Osteocyte (in vitro differentiated cells): ENCODE measurements at places on chromosomes 11 and 22. TPM values are rescaled to one million over a fixed set of nuclear protein-coding genes. Genes with fewer than 3 reads are reported as not detected.

Gene APOC3
- not detected in 2 replicates for total RNA-seq

GRCh38 chr11:5922749-5923426, 19.2 kb upstream of the OR56A3 start:
- no peak for DNase-seq

DNA sequence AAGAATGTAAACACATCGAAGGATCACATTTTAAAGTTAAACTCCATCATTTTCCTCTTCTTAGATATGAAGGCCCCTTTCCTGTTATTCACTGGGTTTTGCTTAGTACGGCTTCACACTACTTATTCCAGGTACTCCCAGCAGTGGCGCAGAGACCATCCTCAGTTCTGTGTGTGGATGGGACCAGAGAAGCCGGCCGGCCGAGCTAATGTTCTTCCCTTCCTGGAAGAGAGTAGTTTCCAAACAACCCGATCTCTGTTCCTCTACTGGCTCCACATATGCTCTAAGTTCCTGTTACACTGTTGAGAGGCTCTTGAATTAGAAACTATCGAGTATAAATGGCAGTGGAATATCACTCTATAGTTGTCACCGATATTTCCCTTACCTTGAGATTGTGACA, 684 bp upstream of the NFRKB start:
- DNase-seq: no peak

DNA sequence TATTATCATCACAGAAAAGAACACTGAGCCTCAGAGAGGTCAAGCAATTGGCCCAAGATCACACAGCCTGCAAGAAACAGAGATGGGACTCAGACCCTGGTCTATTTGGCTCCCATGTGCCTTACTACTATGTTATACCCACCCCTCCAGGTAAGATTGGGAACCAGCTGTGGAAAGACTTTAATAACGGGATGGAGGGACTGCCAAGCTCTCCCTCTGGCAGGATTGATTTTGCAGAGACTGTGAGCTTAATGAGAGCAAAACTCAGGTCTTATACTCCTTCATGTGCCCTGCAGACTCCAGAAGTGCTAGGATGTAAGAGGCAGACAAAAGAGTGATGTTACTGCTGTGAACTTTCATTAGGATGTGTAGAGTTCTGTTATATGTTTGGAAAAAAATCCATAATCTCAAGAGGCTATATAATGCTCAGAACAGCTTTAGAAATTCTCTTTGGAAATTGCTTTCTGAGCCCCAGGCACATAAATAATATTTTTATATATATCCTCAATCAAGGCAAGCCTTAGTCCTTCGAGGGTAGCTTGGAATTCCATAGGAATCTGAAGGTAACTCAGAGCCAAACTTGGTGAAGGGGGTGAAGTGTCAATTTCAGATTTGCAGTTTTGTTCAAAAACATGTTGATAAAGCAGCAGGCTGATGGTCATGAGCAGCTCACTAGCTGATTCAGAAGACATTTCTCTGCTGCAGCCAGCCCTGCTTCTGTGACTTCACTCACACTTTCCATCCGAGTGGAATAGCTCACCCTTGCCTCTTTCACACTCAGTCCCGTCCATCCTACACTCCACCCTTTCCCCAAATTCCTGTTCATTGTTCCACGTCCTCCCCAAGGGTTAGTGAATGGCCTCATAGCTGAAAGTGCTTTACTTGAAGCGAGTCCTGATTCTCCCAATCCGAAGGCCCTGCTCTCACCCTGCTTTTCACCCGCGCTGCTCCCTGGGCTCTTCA, 188.8 kb downstream of the SNX19 start:
- DNase-seq: no peak

GRCh38 chr22:39935116-39935515, 25.1 kb upstream of the TMA7B start:
- DNase-seq: no peak

DNA sequence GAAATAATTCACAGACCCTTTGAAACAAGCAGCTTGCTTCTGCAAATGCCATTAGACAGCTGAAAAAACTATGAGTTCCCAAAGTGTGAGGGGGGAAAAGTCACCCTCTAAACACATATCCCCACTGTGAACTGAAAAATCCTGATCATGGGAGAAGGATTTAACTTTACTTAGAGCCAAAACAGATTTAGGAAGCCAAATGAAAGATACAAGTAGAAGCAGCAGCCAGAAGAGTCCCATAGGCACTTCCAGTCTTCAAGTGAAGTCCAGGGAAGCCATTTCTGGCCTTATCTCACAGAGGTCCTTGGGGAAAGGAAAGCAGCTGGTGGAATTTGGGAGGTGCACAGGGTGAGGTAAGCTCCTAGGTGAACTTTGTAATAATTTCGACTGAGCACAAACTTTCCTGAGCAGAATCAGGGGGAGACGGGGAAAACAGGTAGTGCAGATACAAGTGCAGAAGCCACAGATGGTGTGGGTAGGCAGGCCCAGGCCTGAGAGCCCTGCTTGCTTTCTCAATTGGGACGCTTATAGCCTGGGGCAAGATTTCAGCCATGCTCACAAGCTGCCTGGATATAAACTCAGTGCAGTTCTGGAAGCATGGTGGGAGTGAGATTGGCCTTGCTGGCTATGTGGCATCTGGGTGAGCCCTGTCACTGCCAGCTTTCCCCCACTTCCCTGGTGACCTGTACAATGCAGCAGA, 44.8 kb downstream of the GAS2 start:
- DNase-seq: no peak

Gene TENM4
- total RNA-seq: 69.8 and 74.1 TPM in 2 replicates
